ENCODE measurements at places on chromosomes 7 and 10.

DNA sequence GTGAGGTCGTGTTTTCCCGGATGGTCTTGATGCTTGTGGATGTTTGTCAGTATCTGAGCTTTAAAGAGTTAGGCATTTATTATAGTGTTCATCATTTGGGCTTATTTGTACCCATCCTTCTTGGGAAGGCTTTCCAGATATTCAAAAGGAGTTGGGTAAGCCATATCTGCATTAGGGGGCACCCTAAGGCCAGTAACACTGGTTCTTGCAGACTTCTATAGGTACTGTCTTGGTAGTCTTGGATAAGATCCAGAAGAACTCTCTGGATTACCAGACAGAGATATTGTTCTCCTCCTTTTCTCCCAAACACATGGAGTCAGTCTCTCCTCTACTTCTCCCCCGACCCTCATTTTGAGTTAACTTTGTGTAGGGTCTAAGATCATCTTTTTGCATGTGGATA lies 92.8 kb downstream of the SDK1 start:
- H3K27me3 ChIP-seq = no peaks in the 10 kb centered on the region
- H3K4me3 ChIP-seq = no peak overlapping the region
- H3K36me3 ChIP-seq = peaks cover 11% of the 10 kb centered on the region
- no peaks in the 10 kb centered on the region for H3K4me1 ChIP-seq

DNA sequence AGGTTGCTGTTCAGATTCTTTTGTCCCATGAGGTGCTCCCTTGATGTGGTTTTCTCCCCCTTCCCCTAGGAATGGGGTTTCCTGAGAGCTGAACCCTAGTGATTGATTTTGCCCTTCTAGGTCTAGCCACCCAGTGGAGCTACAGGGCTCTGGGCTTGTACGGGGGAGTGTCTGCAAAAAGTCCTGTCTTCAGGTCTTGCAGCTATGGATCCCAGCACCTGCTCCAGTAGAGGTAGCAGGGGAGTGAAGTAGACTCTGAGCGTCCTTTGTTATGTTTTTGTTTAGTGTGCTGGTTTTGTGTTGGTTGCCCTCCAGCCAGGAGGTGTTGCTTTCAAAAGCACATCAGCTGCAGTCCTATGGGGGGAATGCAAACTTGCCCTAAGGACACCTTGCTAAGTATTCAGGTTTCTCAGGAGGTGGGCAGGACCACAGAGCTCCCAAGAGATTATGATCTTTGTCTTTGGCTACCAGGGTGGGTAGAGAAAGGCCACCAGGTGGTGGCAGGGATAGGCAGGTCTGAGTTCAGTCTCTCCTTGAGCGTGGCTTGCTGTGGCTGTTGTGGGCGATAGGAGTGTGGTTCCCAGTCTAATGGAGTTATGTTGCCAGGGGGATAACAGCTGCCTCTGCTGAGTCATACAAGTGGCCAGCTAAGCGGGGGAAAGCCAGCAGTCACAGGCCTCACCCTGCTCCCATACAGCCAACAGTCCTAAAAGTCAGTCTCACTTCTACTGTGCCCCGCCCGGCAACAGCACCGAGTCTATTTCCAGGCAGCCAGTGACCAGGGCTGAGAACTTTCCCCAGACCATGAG lies 92.4 kb upstream of the JCAD start:
- H3K4me1 ChIP-seq = peaks cover 28% of the 10 kb centered on the region
- H3K27me3 ChIP-seq = peaks cover 34% of the 10 kb centered on the region
- peak; percentile 88 for DNase-seq
- no peak overlapping the region for H3K4me3 ChIP-seq
- peak overlapping the region; percentile 80 for H3K27ac ChIP-seq

- no peak overlapping the region for H3K4me3 ChIP-seq
- H3K4me1 ChIP-seq = peaks cover 4% of the 10 kb centered on the region
- H3K27ac ChIP-seq = no peak overlapping the region
These were observed 128.6 kb downstream of the ICA1 start for GRCh38 chr7:8133188-8133848.

DNA sequence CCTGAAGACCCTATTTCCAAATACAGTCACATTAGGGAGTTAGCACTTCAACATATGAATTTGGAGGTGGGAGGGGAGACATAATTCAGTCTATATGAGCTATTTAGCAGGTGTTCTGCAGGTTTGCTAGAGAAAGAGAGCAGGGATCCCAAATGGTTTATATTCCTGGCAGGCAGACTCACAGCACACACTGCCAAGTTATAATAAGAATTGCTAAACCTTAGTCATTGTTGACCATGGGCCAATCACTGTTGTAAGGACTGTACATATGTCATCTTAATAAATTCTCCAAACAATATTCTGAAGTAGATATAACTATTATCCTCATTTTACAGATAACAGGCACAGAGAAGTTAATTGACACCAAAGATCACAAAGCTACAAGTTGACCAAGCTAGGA lies 1.5 kb upstream of the CCDC3 start:
- H3K4me1 ChIP-seq = peaks cover 16% of the 10 kb centered on the region
- H3K27me3 ChIP-seq = peaks cover 44% of the 10 kb centered on the region
- H3K27ac ChIP-seq = no peak overlapping the region
- no peaks in the 10 kb centered on the region for H3K36me3 ChIP-seq

DNA sequence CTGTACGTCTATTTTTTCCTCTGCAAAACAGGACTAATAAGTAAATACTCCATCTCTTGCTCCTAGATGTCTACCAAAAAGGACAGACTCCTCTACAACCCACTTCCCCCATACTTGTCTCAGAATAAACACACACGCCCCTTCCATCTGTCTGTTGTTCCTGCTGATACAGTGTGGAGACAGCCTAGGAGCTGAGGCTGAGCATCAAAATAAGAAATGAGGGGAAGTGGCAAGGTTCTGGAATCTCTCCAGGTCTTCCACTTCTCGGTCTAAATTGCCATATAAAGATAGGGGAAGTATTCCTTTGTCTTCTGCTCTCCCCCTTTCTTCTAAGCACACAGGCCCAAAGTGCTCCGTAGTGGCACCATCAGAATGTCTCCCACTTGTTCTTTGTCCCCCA lies 30.8 kb upstream of the VSIR start:
- H3K27ac ChIP-seq = no peak overlapping the region
- H3K4me1 ChIP-seq = no peaks in the 10 kb centered on the region
- no peak for DNase-seq
- no peaks in the 10 kb centered on the region for H3K36me3 ChIP-seq
- no peak overlapping the region for H3K4me3 ChIP-seq
- H3K27me3 ChIP-seq = peaks cover 19% of the 10 kb centered on the region
